ENCODE measurements at places on chromosomes 4 and X.

- DNase-seq, result no peak
Measured at GRCh38 chrX:40987413-40987812, 97.8 kb upstream of the USP9X start.

GRCh38 chr4:152363086-152363485, 172.8 kb downstream of the FBXW7 start:
- DNase-seq, result no peak

DNA sequence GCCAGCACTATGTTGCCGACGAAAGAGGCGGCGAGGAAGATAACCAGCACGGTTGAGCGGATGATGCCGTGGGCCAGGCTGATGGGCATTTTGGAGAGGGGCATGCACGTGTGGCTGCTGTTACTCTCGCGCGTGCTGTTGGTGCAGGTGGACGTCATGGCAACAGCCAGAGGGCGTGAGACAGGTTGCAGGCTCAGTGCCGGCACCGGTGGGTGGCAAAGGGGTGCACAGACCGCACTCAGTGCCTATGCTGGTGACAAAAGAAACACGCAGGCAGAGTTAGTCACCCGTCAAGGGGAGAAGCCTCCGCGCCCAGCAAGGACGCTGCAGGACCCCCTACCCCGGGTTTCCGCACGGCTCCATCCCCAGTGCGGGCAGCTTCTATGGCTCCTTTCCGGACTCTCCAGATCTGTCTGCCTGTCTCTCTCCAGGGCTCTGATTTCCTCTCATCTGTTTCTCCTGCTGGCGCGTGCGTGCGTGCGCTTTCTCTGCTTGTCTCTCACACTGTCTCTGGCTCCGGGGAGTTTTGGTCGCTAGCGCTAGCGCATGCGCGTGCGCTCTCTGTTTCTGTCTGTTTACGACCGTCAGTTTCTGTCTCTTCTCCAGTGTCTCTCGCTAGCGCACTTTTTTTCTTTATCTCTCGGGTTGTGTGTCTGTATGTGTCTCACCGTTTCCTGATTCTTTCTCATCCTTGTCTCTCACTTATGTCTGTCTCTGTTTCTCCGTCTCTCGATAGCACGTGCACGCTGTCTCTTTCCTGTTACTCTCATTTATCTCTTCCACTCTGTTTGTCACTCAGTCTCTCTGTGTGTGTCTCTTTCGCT, 2.1 kb downstream of the GPR101 start:
- DNase-seq, result no peak

GRCh38 chr4:51858605-51859202, 15.8 kb downstream of the DCUN1D4 start:
- no peak for DNase-seq

DNA sequence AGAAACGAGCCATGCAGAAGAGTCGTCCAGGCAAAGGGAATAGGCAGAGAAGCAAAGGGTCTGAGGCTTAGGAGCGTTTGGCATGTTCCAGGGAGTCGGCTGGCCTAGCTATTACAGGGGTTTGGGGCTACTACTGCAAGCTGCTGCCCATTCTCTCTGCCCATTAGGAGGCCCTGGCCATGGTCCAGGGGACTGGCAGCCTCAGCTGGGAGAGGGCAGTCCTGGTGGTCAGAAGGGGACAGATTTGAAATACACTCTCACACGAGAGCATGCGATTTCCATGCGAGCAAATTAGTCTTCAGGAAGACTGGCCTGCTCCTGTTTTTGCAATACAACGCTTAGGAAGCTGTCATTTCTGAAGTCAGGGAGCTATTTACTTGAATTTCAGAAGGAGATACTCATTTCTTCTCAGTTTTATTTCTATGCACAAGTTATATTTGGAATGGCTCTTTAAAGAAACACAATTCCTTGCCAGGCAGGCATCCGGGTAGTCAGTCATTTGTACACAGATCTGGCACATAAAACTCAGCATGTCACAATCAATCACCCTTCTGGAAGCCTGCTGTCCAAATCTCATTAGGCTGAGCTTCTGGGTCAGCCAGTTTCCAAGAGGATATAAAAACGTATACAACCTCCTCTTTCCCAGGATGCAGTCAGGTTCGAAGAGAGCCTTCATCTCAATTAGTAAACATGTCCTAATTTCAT, 27.0 kb downstream of the PROM1 start:
- no peak for DNase-seq

DNA sequence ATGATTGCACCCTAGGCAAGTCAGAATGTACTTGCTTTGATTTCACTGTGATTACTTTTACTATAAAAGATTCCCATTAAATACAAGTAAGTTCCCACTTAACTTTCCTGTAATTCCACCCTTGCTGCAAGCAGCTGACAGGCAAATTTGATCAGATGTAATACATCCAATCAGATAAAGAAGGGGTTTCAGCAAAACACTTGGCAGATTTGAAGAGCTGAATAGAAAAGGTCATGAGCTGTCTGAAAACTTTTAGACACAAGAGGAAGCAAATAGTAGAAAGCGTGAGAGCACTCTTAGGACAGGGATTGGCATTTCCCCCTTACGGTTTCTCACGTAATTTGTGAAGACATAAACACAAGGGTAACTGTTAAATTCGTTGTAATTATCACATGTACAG, 22.8 kb downstream of the HSD17B13 start:
- DNase-seq, result no peak

DNA sequence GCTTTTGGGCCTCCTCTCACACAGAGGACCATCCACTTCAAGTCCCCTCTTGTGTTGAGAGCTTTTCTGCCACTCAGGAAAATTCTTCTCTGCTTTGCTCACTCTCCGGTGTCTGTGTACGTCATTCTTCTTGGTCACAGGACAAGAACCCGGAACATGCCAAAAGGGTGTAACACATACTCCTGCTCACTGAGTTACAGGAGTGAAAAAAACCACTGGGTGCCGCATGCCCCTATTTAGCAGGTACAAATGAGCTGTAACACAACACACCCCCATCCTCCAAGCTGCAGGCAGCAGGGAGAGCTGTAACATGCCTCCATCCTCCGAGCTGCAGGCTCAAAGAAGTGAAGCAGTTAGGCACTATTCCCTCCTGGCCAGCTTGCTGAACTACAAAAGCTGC, 13.0 kb upstream of the CXCL2 start:
- no peak for DNase-seq

- no peak for DNase-seq
Measured at GRCh38 chr4:55004831-55005230, 120.6 kb downstream of the KDR start.

GRCh38 chr4:107845681-107846080, 20.9 kb downstream of the SGMS2 start:
- DNase-seq, result no peak

Data from stimulated activated CD4-positive, alpha-beta T cell treated with anti-CD3 and anti-CD28 coated beads, Interleukin-2, amount 100 ng/mL, for 4 hours (primary cell).